Forelimb muscle (tissue), 1 donor: ENCODE measurements at places on chromosomes 7 and 10.
A peak's percentile ranks its signal among the peaks of the same experiment; 100 is the strongest.

GRCh38 chr10:12586741-12587140 is 237.4 kb downstream of the CAMK1D start:
- no peak for DNase-seq

- DNase-seq = no peak
These were observed 122.0 kb upstream of the INSYN2A start for GRCh38 chr10:127318396-127318795.

DNA sequence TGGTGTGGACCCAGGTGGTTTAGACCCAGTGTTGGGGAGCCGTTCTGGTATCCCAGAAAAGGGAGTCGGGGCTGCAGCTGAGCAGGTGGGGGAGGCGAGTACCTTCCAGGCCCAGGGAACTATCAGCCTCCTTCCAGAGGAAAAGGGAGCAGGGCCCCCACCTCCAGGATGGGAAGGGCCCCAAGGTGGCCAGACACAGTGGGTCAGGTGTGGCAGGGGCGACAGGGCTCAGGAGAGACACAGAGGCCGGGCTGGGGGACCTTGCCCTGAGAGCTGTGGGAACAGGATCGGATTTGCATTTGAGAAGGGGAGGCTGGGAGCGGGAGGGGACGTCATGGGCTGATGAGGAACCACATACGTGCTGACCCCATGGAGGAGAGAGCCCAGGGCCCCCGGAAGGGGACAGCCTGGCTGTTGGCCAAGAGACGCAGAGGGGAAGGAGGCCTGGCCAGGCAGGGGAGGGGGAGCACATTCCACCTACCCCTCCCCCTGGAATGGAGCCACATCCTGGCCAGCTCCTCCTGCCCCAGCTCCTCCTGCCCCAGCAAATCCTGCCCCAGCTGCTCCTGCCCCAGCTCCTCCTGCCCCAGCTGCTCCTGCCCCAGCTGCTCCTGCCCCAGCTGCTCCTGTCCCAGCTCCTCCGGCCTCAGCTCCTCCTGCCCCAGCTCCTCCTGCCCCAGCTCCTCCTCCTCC is 9.7 kb upstream of the TTYH3 start:
- DNase-seq = peak; percentile 45

DNA sequence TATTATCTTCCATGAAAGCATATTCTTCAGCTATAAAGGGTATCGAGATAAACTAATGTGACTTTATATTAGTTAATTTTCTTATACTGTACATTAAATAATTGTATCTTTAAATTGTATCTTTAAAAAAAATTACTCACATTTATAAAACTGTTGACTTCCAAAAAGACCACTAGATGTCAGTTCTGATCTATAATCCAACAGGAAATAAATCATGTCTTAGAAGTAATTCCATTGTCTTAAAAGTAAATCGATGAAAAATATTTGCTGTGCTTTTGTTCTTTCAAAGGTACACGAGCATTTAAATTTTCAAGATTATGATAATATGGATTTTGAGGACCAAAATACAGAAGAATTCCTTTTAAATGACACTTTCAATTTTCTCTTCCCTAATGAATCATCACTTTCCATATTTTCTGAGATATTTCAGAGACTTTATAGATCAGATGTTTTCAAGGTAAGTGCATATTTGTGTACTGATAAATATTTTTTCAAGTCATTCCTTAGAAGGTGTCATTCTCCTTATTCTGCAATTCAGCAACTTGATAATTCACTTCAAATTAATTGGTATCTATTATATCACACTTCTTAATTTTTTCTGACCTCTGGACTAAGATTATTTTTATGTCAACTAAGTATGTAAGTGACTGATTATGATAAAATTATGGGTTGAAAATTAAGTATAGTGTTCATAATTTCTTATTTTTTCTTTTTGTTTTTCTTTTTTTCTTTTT is 138.5 kb downstream of the CPED1 start:
- DNase-seq = no peak

GRCh38 chr10:104231784-104232612 is at the start of gene CFAP43:
Gene CFAP43 (minus strand): TSS chr10:104232364. CDS start chr10:104232246, 118 bp downstream.
- peak; percentile 78 for DNase-seq

- DNase-seq = no peak
These were observed 223.8 kb downstream of the PLXDC2 start for GRCh38 chr10:20040012-20040411.

- DNase-seq = no peak
These were observed 112.7 kb downstream of the ICA1 start for GRCh38 chr7:8149222-8149621.

DNA sequence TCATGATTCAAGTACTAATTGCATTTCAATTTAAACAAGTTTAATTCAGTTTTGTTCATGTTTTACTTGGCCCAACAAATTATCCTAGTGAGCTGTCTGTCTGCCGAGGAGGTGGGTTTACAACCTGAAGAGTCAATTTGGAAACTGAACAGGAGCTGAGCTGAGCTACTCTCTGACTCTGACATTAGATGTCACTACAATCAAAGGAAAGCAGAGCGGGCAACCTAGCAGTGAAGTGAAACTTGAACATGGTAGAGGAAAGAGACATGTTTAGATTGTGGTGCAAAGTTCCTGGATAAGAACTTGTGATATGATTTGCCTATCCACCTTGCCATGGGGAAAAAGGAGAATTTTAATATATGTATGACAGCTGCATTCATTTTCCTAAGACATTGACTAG is 9.6 kb upstream of the AGR3 start:
- no peak for DNase-seq

- no peak for DNase-seq
These were observed 202.8 kb downstream of the VTI1A start for GRCh38 chr10:112649822-112650152.

- no peak for DNase-seq
These were observed 326.1 kb downstream of the GALNT17 start for GRCh38 chr7:71457846-71458590.

DNA sequence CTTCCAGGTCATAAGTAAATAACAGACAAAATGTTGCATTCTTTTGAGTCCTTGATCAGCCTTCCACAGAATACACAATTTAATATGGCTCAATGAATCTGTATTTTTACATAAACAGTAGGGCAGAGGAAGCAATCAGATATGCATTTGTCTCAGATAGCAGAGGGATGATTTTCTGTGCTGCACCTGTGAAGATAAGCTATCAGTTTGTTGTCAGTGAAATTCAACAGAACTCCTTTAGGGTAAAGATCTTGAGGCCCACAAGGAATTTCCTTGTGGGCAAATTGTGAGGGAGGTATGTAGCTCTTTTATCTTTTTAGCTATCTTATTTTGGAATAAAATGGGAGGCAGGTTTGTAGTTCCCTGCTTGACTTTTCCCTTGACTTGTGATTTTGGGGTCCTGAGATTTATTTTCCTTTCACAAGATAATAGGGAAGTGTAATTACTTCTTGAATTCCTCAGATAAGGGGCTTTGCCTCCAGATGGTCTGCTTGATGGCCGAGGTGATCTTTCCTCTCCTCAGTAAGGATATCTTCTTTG is 60.8 kb upstream of the CYP2C18 start:
- no peak for DNase-seq

GRCh38 chr10:49615213-49615612 is 1.4 kb downstream of the CHAT start:
- DNase-seq = no peak

- no peak for DNase-seq
These were observed 11.8 kb upstream of the ACSL5 start for GRCh38 chr10:112361951-112362751.

GRCh38 chr10:28890121-28890950 is 213.0 kb downstream of the BAMBI start:
- DNase-seq = no peak

GRCh38 chr10:47404446-47404845 is 20.4 kb upstream of the ZNF488 start:
- no peak for DNase-seq
